ENCODE measurements at places on chromosomes 16 and 17. TPM values are rescaled to one million over a fixed set of nuclear protein-coding genes. Genes with fewer than 3 reads are reported as not detected.

CES4A gene
- total RNA-seq: 67.7 TPM

- no peak for DNase-seq
Observed at GRCh38 chr16:31373235-31373634, 18.3 kb downstream of the ITGAX start.

DNA sequence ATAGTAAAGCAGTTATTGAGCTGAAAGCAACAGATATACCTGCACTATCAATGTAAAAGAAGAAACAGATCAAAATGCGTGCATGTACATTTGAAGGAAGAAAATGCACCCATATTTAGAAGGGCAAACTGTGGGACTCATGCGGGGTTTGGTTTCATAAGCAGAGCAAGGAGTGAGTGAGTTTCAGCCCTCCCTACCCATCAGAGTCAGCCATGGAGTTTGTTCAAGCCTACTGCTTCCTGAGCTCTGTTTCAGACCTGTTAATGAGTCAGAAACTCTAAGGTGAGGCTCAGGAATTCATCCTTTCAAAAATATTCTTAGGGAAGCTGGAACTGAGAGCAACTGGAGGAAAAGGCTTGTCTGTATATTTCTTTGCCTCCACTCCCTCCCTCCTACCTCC is 446.2 kb downstream of the HS3ST4 start:
- no peak for DNase-seq

- DNase-seq: peak; percentile 44
Observed at GRCh38 chr16:3652373-3653195, 1.9 kb upstream of the DNASE1 start.

GRCh38 chr17:5464717-5465507 is 3.9 kb downstream of the DHX33 start:
- no peak for DNase-seq

DNA sequence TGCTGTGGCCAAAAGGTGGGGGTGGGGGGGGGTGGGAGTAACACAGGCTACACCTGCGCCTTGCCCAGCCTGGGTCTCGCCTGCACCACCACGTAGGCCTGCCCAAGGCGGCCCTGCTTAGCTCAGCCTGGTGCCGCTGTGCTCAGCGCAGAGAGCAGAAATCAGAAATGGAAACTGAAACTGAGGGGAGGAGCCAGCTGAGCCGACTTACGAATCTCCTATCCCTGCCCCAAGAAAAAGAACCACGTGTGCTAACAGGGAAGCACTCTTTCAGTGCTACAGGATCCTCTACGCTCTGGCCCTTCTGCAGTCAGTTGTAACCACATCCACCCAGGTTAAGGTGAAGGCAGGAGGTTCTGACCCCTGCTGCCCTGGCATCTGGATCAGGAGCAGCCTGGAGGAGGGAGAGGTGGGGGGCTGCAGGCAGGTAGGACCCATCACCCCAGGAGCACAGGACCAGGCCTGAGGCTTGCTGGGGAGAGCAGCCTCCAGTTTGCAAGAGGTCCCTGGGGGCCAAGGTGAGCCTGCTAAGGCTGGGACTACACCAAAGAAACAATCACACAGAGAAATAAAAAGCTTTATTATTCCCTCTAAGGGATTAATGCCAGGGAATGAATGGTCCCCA is at the start of gene DHX58:
TSS of gene DHX58 (minus strand) at position 163 of the 625 bp plus-strand sequence. CDS start 822 bp downstream, outside the sequence.
- DNase-seq: peak; percentile 77

GRCh38 chr17:45306623-45307022 is 10.2 kb downstream of the MAP3K14 start:
- DNase-seq: no peak

DNA sequence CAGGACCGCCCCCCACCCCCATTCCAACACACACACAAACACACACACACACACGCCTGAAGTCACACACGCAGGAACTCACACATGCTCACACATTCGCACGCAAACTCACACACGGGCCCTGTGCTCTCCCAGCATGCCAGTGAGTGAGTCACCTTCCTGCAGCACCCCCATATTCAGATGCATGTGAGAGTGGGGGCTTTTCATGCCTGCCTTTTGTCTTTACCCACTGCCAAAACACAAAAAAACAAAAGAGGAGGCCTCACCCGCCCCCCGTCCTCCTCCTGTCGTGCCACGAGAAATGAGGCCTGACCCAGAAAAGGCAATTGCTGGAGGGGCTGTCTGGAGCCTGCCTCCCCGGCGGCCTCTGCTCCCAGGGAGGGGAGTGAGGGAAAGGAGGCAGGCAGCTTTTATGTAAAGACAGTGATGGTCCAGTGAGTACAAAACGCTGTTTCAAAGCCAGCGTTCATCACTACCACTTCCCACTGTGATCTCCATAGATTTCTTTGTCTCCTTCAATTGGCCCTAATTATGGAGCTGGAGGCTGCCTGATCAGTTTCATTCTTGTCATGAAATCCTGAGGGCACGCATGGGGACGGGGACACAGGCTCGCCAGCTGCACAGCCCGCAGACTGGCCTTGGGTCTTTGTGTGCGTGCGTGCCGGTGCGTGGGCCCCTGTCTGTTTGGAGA is 29.5 kb upstream of the GSE1 start:
- DNase-seq: no peak

- no peak for DNase-seq
Observed at GRCh38 chr16:52515068-52515671, 31.8 kb downstream of the TOX3 start.

GRCh38 chr16:1156055-1156982 is 3.4 kb downstream of the CACNA1H start:
- no peak for DNase-seq

GRCh38 chr16:65896448-65897153 is 469.9 kb upstream of the CDH5 start:
- DNase-seq: peak; percentile 87

DNA sequence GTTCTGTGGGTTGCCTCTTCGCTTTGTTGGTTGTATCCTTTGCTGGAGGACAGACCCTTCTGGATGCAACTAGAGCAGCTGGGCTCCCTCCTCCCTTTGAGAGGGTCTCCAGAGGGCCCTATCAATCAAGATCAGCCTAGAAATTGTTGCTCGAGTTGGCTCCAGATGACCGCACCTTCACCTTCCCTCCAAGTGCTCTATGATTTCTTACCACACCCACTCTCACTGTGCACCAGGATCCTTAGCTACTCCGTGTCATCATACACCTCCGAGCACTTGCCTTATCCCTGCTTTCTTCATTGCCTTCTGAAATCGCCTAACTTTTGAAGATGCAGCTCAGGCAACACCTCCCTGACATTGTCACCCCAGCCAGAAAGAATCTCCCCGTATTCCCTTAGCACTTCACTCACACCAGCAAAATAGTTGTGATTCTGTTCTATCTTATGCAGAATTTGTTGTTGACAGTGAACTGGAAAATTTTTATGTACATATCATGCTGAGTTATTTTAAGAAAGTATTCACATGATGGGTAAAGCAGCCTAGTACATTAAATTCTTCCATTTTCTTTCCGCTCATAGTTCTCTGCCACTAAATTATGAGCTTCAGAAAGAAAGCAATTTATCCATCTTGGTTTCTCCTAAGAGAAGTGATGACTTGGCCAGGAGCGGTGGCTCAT is 52.9 kb downstream of the ABAT start:
- no peak for DNase-seq

SEC14L5 gene
- 0.33 TPM for total RNA-seq

MARVELD3 gene
- total RNA-seq: 6.0 TPM

GRCh38 chr17:46028374-46028773 is 29.3 kb downstream of the STH start:
- no peak for DNase-seq

GRCh38 chr17:77560841-77561240 is 397.7 kb upstream of the TNRC6C start:
- DNase-seq: no peak

- no peak for DNase-seq
Observed at GRCh38 chr17:21194226-21194625, 19.7 kb downstream of the TMEM11 start.

TERB1 gene
- total RNA-seq: not detected

DNA sequence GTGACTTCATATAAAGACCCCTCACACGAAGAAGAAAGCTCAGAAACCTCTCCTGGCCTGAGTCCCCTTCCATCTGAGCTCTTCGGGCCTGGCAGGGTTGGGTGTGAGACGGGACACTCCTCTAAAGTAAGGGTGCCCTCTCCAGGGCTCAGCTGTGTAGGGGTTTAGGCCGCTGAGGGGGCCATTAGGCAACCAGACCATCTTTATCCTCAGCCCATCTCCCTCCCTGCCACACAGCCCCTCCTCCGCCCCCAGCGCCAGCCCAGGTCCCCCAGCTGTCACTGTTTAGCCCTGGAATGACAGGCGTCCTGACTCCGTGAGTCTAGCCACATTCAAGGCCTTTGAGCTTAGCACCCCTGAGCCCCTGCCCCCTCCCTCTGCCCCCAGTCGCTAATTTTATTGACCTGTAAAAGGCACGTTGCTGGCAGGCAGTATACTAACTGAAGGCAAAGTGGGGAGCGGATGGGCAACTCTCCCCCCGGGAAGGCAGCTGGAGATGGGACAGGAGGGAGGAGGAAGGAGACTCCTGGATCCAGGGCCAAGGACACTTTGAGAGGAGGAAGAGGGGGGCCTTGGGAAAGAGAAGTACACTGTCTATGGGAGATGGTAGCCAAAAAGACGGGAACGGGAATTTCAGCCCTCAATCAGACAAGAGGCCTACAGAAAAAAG is 592 bp upstream of the ZNF385C start:
- DNase-seq: no peak

GRCh38 chr17:73533127-73533526 is 111.1 kb downstream of the SDK2 start:
- peak; percentile 55 for DNase-seq

LRRC75A gene
- 0.13 TPM for total RNA-seq

DNA sequence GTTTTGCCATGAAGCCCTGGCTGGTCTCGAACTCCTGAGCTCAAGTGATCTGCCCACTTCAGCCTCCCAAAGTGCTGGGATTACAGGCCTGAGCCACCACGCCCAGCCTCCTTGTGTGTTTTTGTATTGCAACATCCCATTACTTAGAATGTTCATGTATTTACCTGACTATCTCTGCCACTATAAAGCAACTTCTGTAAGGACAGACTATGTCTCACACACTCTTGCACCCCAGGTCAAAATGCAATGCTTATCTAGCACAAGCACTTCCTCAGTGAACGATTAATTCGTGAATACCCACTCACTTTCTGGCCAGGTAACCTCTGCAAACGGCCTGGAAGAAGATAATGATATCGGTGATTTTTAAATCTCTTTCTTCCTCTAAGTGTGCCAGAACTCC is 82.6 kb downstream of the NDEL1 start:
- DNase-seq: no peak

GRCh38 chr17:39173080-39173479 is 7.1 kb upstream of the ARL5C start:
- DNase-seq: no peak

GRCh38 chr16:79768276-79768970 is 167.9 kb upstream of the MAF start:
- no peak for DNase-seq

SPATA32 gene
- total RNA-seq: not detected

DNA sequence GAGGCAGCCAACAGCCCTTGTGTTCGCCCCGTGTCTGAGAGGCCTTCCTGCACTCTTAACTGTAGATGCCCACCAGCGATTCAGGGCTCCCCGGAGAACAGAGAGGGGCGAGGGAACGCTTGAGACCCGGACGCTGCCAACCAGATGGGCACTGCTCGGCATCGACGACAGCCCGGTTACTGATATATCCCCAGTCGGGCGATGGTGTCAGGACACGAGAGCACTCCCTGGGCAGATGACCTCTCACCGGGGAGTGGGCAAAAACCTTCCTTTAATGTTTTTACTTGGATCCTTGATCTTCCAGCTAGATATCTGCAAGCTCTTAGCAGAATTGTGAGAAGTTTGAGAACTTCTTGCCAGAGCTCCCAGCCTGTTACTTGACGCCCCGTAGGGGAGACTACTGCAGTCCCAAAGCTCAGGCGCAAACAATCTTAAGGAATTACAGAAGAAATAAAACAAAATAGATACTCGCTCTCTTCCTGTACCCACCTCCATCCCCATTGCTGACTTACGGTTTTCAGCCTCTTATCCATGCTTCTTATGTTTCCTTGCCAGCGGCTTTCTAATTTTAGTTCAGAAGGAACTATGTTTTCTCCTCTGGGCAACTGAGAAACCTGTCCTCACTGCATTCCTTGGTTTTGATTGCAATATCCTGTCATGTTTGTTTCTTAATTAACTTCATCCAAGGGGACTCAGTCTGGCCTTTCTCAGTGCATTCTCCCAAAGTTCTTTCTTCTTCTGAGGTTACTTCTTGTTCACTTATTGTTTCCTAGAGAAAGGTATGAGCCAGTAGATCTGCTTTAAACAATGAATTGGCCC is 845 bp downstream of the SP2 start:
- DNase-seq: no peak

DNA sequence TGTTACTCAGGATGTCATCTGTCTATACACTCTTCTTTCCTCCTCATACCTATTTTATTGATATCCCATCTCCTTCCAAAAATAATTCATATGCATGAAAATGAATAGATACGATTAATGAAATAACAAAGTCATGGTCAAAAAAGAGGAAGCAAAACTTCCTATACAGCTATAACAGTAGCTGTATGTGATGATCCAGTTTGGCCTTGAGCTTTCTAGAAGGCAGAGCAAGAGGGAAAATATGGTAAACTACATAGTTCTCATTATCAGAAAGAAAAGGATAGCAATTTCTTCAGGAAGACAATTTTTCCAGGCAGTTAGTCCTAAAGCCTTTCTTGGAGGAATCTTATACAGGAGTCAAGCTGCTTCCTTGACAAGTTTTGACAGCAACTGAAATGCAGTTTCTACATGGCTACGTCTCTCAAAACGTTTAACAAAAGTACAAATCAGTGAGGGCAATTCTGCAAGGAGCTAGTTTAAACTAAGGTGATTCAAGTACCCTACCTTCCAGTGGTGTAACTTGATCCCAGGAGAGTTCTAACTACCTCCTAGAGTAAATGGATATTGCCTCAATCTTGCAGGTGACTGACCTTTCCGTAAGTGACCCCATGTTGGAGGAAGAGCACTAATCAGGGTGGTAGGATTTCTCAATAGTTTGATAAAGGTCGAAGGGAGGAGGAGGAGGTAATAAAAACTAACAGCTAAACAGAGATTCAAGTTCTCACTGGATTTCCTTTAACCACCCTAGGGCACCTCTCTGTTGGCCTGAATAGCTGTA is 1.0 kb downstream of the SPAG5 start:
- no peak for DNase-seq

DNA sequence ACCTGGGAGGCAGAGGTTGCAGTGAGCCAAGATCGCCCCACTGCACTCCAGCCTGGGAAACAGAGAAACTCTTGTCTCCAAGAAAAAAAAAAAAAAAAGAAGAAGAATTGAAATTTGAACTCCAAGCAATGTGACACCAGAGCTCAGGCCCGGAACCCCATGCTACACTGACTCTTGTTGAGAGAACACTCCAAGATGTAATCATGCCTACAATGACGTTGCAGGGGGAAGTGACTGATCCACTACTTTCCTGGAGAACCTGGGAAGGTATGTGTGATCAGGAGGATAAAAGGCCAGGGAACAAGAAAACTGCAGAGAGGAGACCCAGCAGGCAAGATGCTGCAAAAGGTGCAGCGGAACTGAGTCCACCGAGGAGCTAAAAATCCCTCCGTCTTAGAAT is 57.9 kb downstream of the ADCY9 start:
- DNase-seq: no peak

CACNA1H gene
- total RNA-seq: 4.2 TPM

- no peak for DNase-seq
Observed at GRCh38 chr17:4945944-4946280, 2.4 kb downstream of the PFN1 start.

TBC1D3K gene
- total RNA-seq: not detected

All from left lobe of liver (tissue), 2 donors.